NCI-H2227 treated with DMSO at 0.1 percent for 48 hours (cell line): ENCODE measurements at places on chromosomes 2 and 18.

DNA sequence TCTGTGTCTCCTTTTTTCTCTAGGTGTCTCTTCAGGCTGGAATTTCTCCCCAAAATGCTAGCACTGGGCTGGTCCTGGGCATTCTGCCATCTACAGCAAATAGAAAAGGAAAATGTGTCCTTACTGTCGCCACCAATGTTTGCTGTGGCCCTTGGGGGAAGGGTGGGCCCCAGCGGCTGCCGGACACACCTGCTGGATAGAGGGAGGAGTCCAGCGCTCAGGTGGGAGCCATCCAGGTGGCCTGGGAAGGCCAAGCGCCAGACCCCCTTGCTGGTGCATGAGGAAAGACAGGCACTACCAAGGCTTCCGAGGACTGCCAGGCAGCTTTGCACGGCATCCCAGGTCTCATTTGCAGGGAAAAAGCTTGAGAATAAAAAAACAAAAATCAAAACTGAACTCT is 147.7 kb upstream of the GATA6 start:
- DNase-seq = no peak

GRCh38 chr2:39782591-39782990 is 3.5 kb upstream of the THUMPD2 start:
- no peak for DNase-seq

DNA sequence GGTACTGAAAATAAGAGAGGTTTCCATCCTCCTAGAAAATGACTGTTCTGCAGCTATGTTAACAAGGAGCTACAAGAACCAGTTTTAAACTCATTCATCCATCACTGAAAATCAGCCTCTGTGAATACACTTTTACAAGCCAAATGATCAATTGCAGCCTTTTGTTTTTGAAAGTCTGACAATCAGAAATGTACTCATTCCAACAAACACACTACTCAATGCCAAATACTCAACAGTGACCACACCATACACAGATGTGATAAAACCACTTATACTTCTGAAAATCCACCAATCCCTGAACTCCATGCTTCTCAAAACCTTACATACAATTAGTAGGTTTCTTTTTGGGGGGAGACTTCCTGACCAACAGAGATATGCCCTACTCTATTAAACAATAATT is 663.9 kb upstream of the CHAC2 start:
- DNase-seq = no peak

- DNase-seq = no peak
These were observed 246.9 kb downstream of the GLI2 start for GRCh38 chr2:120982598-120982997.

- DNase-seq = peak; percentile 36
These were observed 74.6 kb upstream of the LRATD1 start for GRCh38 chr2:14557916-14558315.
